ENCODE measurements at places on chromosomes 6 and 20.

GRCh38 chr6:90298459-90299053 is 1.9 kb upstream of the BACH2 start:
- DNase-seq: no peak

DNA sequence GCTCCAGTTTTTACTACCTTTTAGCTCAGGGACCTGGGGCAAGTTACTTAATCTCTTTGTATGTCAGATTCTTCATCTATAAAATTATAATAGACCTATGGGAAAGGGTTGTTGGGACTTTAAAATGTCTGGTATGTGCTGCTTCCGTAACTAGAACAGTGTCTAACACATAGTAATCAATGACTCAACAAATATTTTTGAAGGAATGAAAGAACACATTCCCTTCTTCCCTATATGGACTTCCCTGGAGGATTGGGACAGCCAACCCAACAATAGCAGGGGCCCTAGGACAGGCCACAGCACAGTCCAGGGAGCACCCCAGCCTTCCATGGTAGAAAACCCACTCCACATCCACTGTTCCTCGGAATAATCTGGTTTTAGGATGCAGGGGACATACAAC is 50.7 kb upstream of the TPD52L1 start:
- no peak for DNase-seq

GRCh38 chr6:96468681-96469224 is 52.9 kb upstream of the UFL1 start:
- no peak for DNase-seq

- no peak for DNase-seq
Measured at GRCh38 chr6:79927758-79928157, 19.6 kb downstream of the ELOVL4 start.

GRCh38 chr6:151209071-151209831 is 30.5 kb upstream of the AKAP12 start:
- no peak for DNase-seq

GRCh38 chr20:37926612-37927011 is 23.7 kb downstream of the VSTM2L start:
- no peak for DNase-seq

GRCh38 chr6:72424476-72424875 is 197.4 kb upstream of the KCNQ5 start:
- DNase-seq: no peak

Data from suppressor macrophage treated with lipopolysaccharide for 1 hour (primary cell).